Activated CD4-positive, alpha-beta T cell treated with anti-CD3 and anti-CD28 coated beads, Interleukin-2, amount 50 U/mL, for 1 hour (primary cell): ENCODE measurements at places on chromosomes 7 and 10.

DNA sequence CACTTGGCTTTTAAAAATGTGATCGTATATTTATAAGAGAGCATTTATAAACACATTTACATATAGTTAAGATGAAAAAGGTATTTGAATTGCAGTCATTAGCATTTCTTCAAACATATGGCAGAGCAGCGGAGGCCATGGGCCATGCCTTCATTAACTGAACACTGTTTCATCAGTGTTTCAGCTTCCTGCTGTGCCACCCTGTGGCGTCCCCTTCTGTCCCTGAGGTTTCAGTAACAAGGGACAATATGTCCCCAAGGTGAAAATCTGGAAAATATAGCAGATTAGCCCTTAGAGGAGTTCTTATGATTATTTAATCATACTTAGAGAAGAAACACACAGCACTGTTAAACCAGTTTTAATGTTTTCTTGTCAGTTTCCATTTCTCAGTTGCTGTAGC, 577.8 kb downstream of the ETV1 start:
- DNase-seq = no peak

DNA sequence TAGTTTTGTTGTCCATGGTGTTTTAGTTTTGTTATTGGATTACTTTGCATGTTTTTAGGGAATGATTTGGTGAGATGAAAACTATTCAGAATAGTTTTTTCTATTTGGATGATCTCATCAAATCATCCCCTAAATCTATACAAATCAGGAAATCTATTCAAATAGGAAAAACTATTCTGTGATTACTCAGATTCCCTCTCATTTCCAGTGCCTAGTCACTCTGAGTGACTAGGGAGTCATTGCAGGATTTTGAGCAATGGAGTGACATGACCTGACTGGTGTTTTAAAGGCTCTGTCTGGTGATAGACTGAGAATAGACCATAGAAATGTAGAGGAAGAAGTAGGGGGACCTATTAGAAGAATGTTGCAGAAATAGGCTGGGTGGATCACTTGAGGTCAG, 72.4 kb downstream of the TPST1 start:
- DNase-seq = no peak

GRCh38 chr7:25037325-25037724, 57.3 kb upstream of the OSBPL3 start:
- DNase-seq = no peak

- DNase-seq = no peak
Observed at GRCh38 chr7:9091282-9091681, 657.9 kb downstream of the NXPH1 start.

DNA sequence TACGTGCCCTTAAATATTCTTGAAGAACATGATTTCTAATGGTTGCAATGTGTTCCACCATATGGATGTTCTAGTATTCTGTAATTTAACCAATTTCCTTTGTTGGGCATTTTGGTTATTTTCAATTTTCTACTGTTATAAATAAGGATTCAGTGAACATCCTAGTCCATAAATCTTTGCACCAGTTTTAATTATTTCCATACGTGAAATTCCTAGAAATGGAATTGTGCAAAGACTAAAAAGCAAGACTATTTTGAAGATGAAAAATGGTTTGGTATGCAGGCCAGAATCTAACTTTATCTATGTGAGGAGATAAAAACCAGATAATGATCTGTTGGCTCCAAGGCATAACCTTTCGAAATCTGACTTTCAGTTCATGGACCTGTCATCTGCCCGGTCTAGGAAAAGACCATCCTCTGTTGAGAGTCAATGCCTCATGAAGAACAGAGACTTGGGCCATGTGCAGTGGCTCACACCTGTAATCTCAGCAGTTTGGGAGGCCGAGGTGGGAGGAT, 633.2 kb upstream of the NRP1 start:
- DNase-seq = no peak

DNA sequence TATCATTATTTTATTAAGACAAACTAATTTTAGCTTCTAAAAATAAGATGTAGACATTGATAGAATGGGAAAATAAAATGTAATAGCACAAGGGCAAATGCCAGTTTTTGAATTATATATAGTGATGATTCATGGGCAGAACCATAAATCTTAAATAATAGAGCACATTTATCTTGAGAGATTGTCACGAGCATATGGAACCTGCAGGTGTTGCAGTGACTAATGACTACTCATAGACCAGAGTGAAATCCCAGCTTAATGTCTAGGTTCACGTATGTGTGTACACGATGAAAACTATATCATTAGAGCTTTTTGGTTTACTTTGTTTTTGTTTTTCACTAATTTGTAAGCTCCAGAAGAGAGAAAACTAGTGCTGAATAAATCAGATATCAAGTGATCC, 150.2 kb upstream of the CACNA2D1 start:
- DNase-seq = no peak

DNA sequence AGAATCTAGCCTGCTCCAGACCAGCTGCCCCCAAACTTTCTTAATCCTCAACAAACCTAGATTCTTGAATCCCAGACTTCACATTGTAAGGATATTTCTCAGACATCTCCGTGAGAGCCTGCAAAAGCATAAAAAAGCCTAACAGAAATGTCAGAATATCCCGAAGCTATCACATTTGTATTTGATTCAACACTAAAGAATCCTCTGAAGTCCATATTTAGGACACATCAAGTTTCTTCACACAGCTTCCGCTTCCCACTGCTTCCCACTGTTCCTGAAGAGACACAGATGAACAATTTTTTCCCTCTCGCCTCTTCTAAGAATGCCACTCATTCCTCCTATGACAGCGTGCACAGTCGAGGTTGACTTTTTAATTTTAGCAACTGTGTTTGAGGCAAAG, 396.2 kb upstream of the IGFBP3 start:
- no peak for DNase-seq

DNA sequence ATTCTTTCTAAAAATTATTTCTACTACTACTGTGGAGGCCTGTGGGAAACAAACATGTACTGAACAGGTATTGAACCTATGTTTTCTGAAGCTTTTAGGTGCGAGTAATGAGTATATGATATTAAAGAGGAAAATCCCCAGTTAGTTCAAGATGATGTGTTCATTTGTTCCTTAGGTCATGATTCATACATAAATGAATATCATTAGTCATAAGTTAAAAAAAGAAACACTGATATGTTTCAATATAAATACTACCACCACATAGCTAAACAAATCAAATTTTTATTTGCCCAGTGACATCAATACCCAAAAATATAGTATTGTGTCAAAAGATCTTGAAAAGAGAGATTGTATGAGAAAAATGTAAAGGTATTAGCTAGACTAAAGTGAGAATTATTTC, 210.7 kb upstream of the GNAI1 start:
- no peak for DNase-seq

- DNase-seq = no peak
Observed at GRCh38 chr7:142568435-142569097, 180.7 kb upstream of the PRSS1 start.

DNA sequence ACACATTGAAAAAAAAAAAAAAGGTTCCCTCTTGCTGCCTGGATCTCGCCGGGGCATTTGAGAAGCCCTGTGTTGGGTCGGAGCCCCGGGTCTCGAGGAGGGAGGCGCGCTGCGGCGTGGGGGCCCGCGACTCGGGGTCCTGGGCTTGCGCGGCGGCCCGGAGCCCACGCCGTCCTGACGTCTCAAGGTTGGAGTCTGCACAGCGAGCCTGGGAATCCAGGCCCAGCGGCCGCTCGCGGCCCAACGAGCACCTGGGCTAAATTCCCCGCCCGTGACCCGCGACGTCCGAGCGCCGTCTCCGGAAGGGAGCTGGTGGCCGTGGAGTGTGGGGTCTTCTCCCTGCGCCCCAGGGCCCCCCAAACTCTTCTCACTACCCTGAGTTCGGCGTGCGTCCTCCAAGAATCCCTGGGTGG, 1.4 kb upstream of the CTBP2 start:
- no peak for DNase-seq

DNA sequence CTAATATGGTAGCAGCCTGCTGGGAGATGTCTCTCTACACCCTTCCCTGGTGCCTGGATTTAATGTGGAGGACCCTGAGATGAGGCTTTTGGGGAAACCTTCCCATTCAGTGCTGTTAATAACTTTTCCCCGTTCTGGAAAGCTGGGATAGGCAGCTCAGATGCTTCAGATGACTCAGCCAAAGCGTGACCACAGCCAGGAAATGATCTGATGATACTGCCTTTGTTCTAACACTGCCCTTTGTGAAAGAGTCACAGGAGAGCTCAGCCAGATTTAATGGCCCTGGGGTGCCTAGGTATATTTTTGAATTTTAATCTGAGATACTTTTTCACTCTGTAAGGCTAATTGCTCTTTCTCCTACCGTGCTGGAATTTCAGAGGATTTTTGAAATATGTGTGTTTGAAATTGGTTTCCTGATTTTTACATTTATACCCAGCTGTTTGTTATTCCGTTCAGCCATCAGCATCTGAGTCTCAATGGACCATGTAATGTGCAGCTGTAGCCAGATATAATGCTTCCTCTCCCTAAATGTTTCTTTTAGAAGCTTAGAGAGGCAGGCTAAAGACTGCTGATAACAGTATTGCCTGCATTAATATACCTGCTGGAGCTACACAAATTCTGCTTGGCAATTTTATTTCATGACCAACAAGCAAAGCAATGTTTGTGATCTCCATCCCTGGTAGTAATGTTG, 17.8 kb downstream of the CELF2 start:
- DNase-seq = no peak

GRCh38 chr10:74705358-74705980, 120.9 kb upstream of the KAT6B start:
- no peak for DNase-seq

DNA sequence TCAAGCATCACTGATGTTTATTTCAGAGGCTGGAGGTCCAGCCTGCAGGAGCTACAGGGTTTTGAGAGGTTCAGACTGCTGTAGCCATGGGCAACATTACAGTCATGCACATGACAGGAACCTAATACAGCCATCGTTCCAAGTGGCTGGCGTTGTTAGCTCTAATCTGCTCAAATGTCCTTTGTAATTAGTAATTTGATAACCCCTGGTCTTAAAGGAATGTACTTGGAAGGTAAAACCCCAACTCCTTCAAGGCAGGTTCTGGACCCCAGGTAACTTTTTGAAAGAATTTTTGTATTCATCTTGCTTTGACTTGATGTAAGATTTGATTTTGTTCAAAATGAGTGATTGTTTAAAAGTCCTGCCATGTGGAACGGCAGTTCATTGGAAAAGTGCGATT, 34.7 kb upstream of the FOXI2 start:
- DNase-seq = no peak

DNA sequence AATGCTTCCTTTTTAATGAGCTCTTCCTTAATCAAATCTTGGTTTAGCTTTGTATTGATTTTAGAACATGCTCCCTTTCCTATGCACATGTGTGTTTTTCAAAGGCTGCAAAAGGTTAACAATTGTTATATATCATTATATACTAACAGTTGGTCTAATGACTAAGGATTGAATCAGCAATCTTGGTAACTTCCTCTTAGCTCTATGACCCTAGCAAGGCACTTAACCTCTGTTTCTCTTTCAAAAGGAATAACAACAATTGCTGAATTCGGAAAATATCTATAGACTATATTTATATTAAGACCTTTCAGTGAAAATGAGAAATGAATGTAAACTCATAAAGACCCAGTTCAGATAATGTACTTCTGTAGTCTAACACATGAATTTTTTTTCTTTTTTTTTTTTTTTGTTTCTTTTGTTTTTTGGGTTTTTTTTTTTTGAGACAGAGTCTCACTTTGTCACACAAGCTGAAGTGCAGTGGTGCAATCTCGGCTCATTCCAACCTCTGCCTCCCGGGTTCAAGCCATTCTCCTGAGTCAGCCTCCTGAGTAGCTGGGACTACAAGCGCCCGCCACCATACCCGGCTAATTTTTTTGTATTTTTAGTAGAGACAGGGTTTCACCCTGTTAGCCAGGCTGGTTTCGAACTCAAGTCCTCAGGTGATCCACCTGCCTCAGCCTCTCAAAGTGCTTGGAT, 48.8 kb downstream of the HOXA1 start:
- DNase-seq = no peak

DNA sequence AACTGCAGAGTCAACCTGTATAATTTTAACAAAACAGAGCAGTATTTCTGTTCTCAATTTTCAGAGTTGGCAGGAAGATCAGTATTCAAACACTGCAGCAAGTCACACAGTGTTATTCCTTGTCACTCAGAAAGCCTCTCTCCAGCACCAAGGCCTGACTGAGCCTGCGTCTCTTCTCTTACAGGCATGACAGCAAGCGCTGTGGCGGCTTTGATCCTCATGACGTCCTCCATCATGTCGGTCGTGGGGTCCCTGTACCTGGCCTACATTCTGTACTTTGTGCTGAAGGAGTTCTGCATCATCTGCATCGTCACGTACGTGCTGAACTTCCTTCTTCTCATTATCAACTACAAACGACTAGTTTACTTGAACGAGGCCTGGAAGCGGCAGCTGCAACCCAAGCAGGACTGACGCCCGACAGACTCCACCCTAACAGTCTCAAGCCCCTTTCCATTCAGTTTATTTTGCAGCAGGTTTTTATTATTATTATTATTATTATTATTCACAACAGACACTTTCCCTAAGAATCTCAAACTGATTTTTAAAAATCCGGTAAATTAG, 28.0 kb downstream of the GUSB start:
- DNase-seq = no peak

DNA sequence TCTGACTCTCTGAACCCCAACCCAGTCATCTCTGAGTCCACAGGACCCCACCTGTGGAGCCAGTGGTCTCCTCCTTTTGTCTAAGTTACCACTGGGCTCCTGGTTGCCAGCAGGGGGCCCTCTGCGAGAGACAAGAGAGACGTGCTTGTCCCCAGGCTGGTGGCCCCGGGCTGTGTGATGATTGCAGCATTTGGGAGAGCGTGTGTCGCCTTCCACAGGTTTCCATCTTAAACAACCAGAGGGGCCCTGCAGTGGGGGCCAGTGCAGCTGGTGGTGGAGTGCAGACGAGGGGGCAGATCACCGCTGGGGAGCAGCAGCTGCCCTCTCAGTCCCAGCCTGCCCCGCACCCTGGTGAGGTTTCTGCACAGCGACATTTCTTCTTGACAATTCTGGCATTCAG, 122.4 kb upstream of the PPP2R2D start:
- DNase-seq = no peak

- DNase-seq = no peak
Observed at GRCh38 chr10:8361510-8361844, 307.0 kb downstream of the GATA3 start.

DNA sequence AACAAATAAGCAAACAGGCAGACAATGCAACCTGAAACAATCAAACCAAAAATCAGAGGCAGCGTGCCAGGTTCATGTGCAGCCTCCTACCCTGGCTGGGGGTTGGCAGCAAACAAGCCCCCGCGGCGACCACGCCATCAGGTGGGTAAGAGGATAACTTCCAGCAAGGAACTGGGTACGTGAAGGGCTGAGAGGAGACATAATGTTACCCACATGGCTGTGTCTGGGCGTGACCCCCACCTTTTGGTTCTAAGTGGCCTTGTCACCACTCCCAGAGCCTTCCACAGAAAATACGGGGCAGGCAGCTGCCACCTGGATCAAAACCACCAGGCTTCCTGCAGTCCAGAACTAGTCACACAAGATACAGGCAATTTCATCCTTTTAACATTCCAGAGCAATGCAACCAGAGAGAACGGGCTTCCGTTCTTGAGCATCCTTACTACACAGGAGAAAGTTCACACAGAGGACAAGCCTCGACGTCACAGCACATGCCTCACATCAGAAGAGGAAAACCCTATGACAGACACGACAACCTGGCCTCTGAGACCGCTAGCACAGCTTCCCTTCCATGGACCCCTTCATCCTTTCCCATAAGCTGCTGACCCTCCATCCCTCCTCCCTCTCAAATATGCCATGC, 171.0 kb downstream of the GRID1 start:
- DNase-seq = no peak
